Gastroesophageal sphincter (tissue), 4 donors: ENCODE measurements at places on chromosomes 2 and 18. TPM values are rescaled to one million over a fixed set of nuclear protein-coding genes. Genes with fewer than 3 reads are reported as not detected.

The PFN4 gene
- total RNA-seq: 0.94 TPM

The PCARE gene
- not detected for total RNA-seq

The TMEFF2 gene
- total RNA-seq: 0.42 TPM

The CPO gene
- total RNA-seq: 2.0 TPM

The SULT1C4 gene
- total RNA-seq: 7.4 TPM
